Foreskin fibroblast (primary cell): ENCODE measurements at places on chromosomes 4 and X.
A peak's percentile ranks its signal among the peaks of the same experiment; 100 is the strongest.

DNA sequence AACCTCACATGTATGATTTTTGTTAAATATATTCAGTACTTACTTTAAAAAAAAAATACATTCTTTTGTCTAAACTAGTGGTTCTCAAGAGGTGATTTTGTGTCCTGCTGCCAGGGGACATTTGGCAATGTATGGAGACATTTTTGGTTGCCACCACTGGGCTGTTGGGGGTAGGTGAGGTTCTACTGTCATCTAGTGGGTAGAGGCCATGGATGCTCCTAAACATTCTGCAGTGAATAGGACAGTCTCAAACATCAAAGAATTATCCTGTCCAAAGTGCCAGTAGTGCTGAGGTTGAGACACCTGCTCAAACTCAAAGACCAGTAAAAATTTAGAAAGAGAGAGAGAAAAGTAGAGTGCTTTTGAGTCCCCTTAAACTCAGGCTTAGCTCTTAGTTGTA lies 32.9 kb upstream of the PGM2 start:
- peak; percentile 41 for DNase-seq

DNA sequence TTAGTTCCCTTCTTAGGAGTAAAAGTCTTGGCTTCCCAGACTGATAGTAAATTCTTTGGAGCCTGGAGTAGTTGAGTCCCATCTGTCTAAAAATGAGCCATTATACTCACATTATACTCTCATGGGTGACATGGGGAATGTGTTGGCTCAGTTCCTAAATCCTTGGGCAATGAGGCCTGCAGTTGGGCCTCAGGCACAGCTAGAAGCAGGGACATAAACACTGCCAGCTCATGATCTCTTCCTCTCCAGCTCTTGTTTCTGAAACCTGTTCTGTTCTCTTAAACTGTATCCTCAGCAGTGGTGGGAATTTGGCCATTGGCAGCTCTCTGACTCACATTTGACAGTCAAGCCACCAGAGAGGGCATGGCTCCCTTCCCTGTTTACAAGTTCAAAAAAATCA lies 212.5 kb downstream of the SPATA18 start:
- DNase-seq, result no peak

GRCh38 chr4:17251101-17251500 lies 260.8 kb downstream of the QDPR start:
- DNase-seq, result no peak

DNA sequence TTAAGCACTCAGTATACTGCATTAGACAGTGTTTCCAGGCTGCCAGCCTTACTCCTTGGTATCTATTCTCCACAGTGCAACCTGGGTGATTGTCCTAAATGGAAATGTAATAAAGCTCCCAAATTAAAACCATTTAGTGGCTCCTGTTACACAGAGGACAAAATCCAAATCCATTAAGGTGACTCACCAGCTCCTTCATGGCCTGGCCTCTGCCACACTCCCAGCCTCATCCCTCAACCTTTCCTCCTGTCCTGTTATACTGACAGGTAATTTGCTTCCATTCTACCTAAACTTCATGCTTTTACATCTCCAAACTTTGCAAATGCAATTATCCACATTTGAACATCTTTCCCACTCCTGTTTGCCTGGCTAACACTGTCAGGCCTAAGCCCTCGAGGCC lies 140.3 kb downstream of the INPP4B start:
- DNase-seq, result peak; percentile 30

GRCh38 chrX:149829751-149830191 lies 48.0 kb downstream of the MAGEA9 start:
- DNase-seq, result peak; percentile 17

GRCh38 chr4:154854362-154854761 lies 73.3 kb downstream of the RBM46 start:
- DNase-seq, result peak; percentile 5

GRCh38 chr4:89469930-89470375 lies 162.4 kb upstream of the GPRIN3 start:
- peak; percentile 95 for DNase-seq

DNA sequence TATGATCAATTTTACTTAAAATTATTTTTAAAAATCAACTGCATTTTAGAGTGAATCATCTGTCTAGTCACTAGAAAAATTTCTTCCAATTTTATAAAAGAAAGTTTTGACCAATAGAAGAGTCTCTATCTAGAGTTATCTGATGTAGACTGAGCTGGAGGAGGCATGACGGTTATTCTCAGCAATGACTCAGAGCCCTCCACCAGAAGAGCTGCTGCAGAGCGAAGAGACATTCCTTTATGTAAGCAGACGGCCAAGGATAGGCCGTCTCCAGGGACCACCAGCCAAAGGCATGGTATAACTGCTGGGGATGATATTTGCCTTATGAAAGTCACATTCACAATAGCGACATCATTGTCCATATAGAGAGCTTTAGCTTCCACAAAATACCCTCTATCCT lies 23.0 kb downstream of the LDB2 start:
- DNase-seq, result peak; percentile 19
